ENCODE measurements at places on chromosomes 6 and 20.

GRCh38 chr6:5443491-5443890, 182.2 kb downstream of the FARS2 start:
- DNase-seq, result no peak

DNA sequence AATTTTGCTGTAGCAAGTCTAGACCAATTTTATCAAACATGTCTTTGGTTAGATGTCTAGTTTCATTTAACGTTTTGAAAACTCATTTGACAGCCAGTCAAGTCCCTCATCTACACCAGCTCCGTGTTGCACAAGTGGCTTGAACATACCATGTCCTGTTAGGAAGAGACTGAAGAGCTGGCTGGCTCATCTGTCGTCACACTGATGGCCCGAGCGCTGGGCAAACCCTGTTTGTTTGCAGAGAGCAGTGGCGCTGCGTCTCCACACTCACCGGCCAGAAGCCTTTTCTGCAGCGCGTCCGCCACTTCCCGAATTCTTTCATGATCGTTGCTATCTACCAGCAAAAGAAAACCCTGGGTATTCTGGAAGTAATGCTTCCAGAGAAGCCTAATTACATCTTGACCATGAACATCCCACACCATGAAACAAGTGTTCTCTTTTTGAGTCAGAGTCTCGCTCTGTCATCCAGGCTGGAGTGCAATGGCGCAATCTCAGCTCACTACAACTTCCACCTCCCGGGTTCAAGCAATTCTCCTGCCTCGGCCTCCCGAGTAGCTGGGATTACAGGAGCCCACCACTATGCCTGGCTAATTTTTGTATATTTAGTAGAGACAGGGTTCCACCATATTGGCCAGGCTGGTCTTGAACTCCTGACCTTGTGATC, 10.7 kb upstream of the TCFL5 start:
- no peak for DNase-seq

- DNase-seq, result no peak
Measured at GRCh38 chr6:138253731-138254130, 35.4 kb upstream of the PBOV1 start.

DNA sequence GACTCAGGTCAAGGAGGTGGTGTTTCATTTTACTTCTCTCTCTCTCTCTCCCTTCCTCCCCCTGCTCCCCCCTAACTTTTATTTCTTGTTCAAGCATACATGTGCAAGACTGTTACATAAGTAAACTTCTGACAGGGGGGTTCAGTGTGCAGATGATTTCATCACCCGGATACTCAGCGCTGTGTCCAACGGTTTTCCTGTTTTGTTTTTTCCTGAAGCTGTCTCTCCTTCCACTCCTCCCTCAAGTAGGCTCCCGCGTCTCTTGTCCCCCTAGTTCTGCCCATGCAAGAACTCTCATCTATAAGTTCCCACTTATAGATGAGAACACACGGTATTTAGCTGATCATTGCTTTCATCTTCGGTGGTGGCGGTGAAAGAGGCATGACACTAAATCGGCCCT, 751.9 kb upstream of the DEFB115 start:
- no peak for DNase-seq

DNA sequence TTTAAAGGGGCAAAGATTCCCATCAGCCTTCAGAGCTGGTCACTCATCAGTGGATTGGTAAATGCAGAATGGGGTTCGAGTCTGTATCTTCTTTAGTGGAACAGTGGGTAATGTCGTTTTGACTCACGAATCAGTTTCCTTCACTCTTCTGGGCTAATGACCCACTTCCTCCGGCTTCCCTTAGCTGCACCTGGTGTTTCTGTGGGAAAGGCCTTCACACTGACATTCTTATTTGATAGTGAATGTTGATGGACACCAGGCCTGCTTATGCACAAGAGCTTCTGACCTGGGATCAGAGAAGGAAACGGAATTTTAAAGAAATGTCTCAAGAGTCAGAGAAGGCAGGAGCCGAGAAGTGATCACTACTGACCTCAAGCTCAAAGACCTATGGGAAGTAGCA, 272.0 kb upstream of the SULF2 start:
- no peak for DNase-seq

GRCh38 chr20:38834868-38835267, 29.4 kb downstream of the PPP1R16B start:
- DNase-seq, result no peak

- no peak for DNase-seq
Measured at GRCh38 chr6:12436224-12436623, 146.1 kb downstream of the EDN1 start.
